ENCODE measurements at places on chromosomes 13 and 19.

DNA sequence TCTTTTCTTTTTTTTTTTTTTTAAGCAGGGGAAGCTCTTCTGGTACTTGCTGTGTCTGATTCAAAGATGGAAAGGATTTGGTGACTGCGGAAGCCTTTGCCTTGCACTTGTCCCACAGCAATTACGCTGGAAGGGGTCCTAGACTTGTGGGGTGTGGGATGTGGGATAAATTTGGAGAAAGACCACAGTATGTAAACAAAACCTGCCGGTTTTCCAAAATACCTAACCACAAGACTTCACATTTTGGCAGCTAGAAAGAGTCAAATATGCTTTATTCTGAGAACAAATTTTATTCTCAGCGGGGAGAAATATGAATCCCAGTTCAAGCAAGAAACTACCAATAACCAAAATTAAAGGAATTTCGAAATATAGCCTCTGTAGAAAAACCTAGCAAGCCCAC, 176.5 kb downstream of the SPRY2 start:
- no peak for DNase-seq

GRCh38 chr19:30645946-30646577, 273.9 kb downstream of the ZNF536 start:
- no peak for DNase-seq

- no peak for DNase-seq
Observed at GRCh38 chr19:11921852-11922495, 2.9 kb upstream of the ZNF700 start.

- DNase-seq: no peak
Observed at GRCh38 chr19:16355293-16356043, 30.8 kb downstream of the KLF2 start.

DNA sequence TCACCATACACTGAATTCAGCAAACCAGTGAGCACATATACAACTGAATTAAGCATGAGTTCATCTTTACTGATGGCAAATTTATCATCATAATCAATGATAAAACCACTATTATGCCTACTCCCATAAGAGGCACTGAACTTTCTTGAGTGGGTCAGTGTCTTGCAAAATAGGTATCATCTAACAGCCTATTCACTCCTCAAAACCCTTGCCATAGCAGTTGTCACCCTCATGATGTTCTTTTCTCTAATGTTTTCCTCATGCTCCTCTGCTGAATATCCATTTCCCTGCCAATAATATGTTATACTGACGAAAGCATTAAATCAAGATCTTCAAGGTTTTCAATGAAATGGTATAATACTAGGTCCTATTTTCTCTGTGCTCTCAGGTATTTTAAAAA, 5.6 kb downstream of the ARGLU1 start:
- DNase-seq: peak; percentile 68

GRCh38 chr13:28817204-28817603, 2.9 kb upstream of the MTUS2 start:
- no peak for DNase-seq

DNA sequence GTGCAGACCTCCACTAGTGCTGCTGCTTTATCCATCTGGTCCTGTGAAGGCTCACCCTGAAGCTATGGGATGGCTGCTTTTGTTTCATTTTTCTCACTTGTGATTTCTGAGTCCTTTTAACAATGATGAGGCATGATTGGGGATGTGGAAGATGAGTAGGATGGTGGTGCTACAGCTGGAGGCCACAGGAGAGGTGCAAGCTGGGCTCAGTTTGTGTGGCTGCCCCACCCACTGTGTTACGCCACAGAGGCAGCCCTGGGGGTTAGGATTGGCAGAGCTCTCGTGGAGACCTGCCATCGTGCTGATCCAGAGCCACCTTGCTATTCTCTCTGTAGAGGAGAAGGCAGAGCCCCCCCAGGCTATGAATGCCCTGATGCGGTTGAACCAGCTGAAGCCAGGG, 19.6 kb upstream of the QTRT1 start:
- DNase-seq: no peak

DNA sequence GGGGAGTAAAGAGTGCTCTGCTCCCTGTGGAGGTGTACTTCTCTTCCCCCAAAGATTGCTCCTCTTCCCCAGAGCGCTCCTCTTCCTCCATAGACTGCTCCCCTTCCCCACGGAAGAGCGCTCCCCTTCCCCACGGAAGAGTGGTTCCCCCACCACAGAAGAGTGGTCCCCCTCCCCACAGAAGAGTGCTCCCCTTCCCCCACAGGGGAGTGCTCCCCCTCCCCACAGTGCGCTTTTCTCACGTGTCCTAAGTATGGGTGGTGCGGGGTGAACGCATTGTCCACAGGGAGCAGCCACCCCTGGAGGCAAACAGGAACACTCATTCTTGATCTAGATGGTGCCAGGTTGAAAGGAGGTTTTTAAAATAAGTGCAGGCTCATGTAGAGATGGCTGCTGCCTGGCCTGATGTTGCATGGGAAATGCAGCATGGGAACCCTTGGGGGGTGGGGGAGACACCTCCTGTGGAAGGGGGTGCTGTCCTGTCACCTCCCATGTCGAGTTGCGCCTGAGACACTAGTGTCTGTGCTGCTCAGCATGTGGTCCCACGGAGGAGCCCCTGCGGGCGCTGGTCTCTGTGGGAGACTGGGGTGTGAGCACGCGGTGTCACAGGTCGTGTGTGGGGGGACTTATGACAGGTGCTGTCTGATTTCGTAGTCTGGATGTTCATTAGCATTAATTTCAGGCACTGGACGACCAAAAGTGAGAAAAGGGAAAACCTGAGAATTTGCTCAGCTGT, 52.2 kb downstream of the ATP11A start:
- no peak for DNase-seq

DNA sequence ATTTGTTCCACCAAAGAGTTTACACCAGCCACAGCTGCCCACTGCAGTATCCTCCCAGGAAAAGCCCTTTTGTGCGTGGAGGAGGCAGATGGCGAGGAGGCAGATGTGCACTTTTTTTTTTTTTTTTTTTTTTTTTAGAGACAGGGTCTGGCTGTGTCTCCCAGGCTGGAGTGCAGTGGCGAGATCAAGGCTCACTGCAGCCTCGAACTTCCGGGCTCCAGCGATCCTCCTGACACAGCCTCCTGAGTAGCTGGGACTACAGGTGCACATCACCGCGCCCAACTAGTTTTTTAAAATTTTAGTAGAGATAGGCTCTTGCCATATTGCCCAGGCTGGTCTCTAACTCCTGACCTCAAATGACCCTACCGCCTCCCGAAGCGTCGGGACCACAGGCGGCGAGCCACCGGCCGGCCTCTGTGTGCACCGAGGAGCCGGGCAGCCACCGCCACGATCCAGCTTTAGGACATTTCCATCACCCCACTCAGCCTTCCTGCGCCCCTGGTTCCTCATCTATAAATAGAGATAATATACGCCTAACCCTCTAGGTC, 563 bp upstream of the PDCD5 start:
- no peak for DNase-seq

Data from fibroblast of gingiva (primary cell).